ENCODE measurements at places on chromosomes 5 and 9.

DNA sequence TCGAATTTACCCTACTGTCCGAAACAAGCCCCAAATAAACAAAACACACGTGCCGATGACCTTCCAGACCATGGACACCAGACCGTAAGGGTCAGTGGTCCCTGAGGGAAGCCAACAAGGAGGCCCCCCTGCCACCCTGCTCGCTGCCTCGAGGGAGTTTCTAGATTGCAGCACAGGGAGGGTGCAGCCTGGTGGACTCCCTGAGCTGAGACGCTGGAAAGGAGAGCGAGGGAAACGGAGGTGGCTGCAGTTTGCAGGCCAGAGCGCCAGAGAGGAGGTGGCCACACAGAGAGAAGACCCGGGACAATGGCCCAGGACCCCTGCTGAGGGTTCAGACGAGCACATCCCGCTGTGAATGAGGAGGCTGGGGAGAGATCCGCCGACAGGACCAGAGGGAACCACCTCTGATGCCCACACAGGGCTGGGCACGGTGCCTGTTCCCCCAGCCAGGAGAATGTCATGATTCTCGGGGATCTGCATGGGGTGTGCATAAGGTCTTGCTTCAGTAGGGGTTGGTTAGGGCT, 48.9 kb downstream of the SLC6A3 start:
- DNase-seq = no peak

DNA sequence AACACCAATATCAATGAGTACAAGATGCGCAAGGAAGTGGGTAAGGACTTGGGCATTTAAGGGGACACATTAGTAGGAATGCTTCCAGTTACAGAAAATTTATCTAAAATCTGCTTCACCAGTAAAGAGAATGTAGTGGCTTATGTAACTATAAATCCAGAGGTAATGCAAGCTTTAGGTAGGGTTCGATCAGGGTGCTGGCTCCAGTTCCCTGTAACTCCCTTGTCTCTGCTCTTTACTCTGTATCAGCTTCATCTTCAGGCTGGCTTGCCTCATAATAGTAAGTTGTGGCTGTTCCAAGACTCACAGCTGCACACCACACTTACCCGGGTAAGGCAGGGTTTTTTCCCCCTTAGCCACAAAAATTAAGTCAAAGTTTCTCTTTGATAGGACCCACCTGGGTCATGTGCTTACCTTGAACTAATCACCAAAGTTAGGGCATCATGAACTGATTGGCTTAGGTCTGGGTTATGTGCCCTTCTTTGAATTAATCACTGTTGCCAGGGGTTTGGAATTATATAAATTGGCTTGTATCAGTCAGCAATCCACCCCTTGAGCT, 35.5 kb downstream of the ARHGEF37 start:
- DNase-seq = no peak

DNA sequence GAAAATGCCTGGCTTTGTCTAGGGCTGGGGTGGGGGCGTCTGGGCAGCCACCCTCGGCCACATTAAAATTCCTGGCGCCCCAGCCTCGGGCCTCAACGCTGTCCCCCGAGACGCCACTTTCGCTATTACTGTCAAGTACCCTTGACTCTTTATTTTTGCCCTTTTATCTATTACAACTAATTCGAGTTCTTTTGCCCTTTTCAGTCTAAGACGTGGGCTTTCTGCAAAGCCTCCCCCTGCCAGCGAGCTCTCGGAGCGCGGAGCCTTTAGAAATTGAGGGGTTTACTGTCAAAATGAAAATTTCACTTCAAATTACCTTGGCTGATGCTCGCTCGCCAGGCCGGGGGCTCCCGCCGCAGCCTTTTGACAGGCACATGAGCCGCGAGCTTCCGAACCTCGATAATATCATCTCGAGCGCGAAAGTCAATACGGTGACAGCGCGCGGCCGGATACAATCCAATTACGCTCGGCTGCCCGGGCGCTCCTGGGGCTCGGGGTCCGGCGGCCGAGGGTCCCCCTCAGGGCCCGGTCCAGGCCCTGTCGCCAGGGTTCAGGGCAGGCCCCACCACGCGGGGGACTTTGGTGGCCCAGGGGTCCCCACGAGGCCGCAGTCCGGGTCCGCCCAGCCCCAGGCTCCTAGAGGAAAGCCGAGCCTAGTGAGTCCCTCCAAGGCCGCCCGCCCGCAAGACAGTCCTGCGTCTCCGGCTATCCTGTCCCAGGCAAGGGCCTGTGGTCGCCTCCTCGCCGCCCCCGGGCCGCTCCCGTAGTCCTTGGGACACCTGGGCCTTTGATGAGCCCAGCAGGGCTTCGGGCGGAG, 6.7 kb downstream of the IRX4 start:
- DNase-seq = no peak

DNA sequence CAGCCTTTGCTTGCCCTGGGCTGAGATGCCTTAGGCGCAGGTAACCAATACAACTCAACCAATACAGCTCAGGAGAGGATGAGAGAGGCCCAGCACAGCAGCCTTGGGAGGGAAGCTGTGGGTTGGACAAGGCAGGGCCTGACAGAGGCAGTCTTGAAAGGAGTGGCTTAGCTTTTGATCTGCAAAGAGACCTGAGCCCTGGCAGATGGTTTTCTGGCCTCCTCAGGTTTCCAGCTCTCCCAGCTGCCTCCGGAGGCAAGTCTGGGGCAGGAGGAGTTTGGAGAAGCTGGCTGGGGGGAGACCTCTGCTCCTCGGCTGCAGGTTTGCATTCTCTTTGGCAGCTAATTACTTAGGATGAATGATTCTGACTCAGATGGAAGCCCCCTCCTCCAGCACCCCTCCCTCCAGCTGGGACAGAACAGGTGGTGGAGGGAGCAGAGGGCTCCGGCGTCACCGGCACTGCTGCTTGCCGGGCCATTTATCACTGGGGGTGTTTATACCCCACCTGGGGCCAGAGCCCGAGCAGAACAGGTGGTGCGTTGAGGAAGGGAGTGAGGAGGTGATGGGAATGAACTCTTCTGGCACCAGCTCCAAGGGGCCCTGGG, 50.8 kb downstream of the TSPAN17 start:
- no peak for DNase-seq

- DNase-seq = no peak
Observed at GRCh38 chr9:99035313-99035712, 69.6 kb upstream of the TGFBR1 start.

DNA sequence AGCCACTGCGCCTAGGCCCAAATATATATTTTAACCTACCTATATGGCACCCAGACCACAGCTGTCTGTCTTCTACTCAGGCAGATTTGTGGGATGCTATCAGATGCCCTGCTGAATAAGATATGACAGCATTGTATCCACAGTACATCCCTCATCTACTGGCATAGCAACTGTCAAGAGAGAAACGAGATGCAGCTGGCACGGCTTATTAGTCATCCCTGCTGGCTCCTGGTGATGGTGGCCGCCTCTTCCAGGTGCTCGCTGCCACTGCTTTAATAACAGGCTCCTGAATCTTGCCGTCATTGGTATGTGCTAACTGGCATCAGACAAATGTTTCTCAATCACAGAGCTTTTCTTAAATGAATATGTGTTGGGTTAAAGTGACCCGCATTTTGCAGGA, 34.0 kb downstream of the B4GALT1 start:
- no peak for DNase-seq

- DNase-seq = no peak
Observed at GRCh38 chr5:57676222-57677098, 193.8 kb upstream of the ACTBL2 start.

Measured in stimulated activated naive CD4-positive, alpha-beta T cell (primary cell).